Pancreas (tissue), 10 donors: ENCODE measurements at places on chromosomes 11 and 22.
A peak's percentile ranks its signal among the peaks of the same experiment; 100 is the strongest.

DNA sequence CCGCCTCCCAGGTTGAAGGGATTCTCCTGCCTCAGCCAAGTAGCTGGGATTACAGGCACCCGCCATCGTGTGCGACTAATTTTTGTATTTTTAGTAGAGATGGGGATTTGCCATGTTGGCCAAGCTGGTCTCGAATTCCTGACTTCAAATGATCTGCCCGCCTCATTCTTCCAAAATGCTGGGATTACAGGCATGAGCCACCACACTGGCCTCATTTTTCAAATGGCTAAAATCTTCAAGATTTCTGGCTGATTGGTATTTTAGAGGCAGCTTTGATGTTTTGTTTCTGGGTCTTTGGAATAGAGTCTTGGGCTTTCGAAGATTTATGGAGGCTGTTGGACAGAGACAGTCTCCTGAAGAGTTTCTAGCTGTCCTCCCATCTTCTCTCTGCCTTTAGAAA lies 5.8 kb upstream of the SLC3A2 start:
- no peaks in the 10 kb centered on the region for H3K27me3 ChIP-seq
- H3K27ac ChIP-seq = no peak overlapping the region
- no peak for DNase-seq
- peaks cover 14% of the 10 kb centered on the region for H3K4me1 ChIP-seq

- H3K4me3 ChIP-seq = no peak overlapping the region
- H3K36me3 ChIP-seq = no peaks in the 10 kb centered on the region
- no peaks in the 10 kb centered on the region for H3K27me3 ChIP-seq
- H3K4me1 ChIP-seq = no peaks in the 10 kb centered on the region
These were observed 3.6 kb downstream of the SHISAL1 start for GRCh38 chr22:44309137-44309536.

DNA sequence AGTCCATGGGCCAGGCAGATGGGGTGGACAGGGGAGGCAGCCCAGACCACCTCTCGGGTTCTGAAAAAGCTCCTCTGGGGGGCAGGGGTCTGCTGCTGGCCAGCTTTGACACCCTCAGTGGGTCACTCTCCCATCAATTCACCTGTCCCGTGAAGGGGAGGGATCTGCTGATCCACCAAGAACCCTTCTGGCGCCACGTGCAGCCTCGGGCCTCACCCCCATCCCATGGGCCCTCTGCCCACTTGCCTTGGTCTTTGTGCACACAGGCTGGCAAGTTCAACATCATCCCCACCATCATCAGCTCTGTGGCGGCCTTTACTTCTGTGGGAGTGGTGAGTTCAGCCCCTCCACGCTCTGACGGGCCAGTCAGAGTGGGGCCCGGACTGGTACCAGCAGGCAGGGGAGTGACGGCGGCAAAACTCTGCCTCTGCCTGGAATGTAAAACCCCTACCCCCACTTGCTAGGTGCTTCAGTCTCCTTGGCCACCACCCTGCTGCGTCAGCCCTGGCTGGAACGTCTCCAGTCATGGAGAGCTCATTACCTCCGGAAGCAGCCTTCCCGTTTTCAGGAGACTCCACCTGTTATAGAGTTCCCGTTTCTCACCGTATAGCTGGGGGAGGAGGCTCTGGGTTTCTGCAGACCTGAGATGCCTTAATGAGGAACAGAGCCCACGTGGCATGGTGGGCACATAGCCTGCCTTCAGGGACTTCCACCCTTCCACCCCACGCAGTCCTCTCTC lies 12.7 kb downstream of the PRG3 start:
- no peaks in the 10 kb centered on the region for H3K4me1 ChIP-seq
- H3K27ac ChIP-seq = no peak overlapping the region
- H3K36me3 ChIP-seq = no peaks in the 10 kb centered on the region
- no peaks in the 10 kb centered on the region for H3K27me3 ChIP-seq
- no peak overlapping the region for H3K4me3 ChIP-seq

- H3K4me3 ChIP-seq = no peak overlapping the region
- DNase-seq = no peak
- no peak overlapping the region for H3K27ac ChIP-seq
- H3K36me3 ChIP-seq = no peaks in the 10 kb centered on the region
These were observed 78.6 kb upstream of the APOA1 start for GRCh38 chr11:116916052-116916451.

GRCh38 chr11:73234471-73235181 lies 16.5 kb downstream of the P2RY2 start:
- H3K36me3 ChIP-seq = no peaks in the 10 kb centered on the region
- H3K27ac ChIP-seq = no peak overlapping the region
- no peak overlapping the region for H3K4me3 ChIP-seq
- no peak for DNase-seq
- H3K4me1 ChIP-seq = no peaks in the 10 kb centered on the region
- H3K27me3 ChIP-seq = no peaks in the 10 kb centered on the region

GRCh38 chr11:92845390-92845789 lies 124.1 kb upstream of the MTNR1B start:
- H3K27me3 ChIP-seq = no peaks in the 10 kb centered on the region
- no peak overlapping the region for H3K4me3 ChIP-seq
- H3K4me1 ChIP-seq = no peaks in the 10 kb centered on the region
- H3K27ac ChIP-seq = no peak overlapping the region
- no peaks in the 10 kb centered on the region for H3K36me3 ChIP-seq

DNA sequence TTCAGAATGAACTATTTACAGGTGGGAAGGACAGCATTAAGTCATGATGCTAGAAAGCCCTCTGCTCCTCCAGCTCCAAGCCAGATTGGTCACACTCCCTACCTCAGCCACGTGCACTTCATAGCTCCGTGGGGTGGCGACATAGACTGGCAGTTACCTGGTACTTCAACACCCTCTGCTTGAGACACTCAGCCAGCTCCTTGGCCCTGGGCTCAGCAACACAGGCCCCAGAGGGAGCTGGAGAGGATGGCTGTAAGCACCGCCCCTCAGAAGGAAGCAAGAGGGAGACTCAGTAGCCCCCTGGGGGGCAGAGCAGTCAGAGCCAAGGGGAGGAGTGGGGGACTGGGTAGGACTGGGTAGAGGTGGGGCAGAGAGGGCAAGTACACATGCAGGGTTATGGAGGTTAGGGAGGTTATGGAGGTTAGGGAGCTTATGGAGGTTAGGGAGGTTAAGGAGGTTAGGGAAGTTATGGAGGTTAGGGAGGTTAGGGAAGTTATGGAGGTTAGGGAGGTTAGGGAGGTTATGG lies 102.1 kb upstream of the BID start:
- no peaks in the 10 kb centered on the region for H3K36me3 ChIP-seq
- no peaks in the 10 kb centered on the region for H3K27me3 ChIP-seq
- H3K4me1 ChIP-seq = no peaks in the 10 kb centered on the region
- no peak overlapping the region for H3K4me3 ChIP-seq
- H3K27ac ChIP-seq = no peak overlapping the region
- DNase-seq = no peak

- no peaks in the 10 kb centered on the region for H3K36me3 ChIP-seq
- no peaks in the 10 kb centered on the region for H3K4me1 ChIP-seq
- no peak overlapping the region for H3K4me3 ChIP-seq
- H3K27ac ChIP-seq = no peak overlapping the region
- DNase-seq = no peak
These were observed 20.6 kb upstream of the TMEM45B start for GRCh38 chr11:129795089-129795488.

GRCh38 chr22:35349368-35349703 lies 31.6 kb upstream of the HMOX1 start:
- H3K27ac ChIP-seq = no peak overlapping the region
- no peaks in the 10 kb centered on the region for H3K27me3 ChIP-seq
- H3K36me3 ChIP-seq = no peaks in the 10 kb centered on the region
- no peak for DNase-seq

- no peaks in the 10 kb centered on the region for H3K4me1 ChIP-seq
- H3K4me3 ChIP-seq = no peak overlapping the region
- H3K36me3 ChIP-seq = no peaks in the 10 kb centered on the region
- DNase-seq = no peak
- H3K27ac ChIP-seq = no peak overlapping the region
These were observed 21.9 kb downstream of the TPBGL start for GRCh38 chr11:75262436-75262835.

GRCh38 chr22:21939461-21939913 lies 13.2 kb downstream of the PPM1F start:
- no peak overlapping the region for H3K27ac ChIP-seq
- H3K4me1 ChIP-seq = peaks cover 19% of the 10 kb centered on the region
- DNase-seq = no peak
- H3K4me3 ChIP-seq = no peak overlapping the region
- peaks cover 1% of the 10 kb centered on the region for H3K36me3 ChIP-seq
- no peaks in the 10 kb centered on the region for H3K27me3 ChIP-seq

DNA sequence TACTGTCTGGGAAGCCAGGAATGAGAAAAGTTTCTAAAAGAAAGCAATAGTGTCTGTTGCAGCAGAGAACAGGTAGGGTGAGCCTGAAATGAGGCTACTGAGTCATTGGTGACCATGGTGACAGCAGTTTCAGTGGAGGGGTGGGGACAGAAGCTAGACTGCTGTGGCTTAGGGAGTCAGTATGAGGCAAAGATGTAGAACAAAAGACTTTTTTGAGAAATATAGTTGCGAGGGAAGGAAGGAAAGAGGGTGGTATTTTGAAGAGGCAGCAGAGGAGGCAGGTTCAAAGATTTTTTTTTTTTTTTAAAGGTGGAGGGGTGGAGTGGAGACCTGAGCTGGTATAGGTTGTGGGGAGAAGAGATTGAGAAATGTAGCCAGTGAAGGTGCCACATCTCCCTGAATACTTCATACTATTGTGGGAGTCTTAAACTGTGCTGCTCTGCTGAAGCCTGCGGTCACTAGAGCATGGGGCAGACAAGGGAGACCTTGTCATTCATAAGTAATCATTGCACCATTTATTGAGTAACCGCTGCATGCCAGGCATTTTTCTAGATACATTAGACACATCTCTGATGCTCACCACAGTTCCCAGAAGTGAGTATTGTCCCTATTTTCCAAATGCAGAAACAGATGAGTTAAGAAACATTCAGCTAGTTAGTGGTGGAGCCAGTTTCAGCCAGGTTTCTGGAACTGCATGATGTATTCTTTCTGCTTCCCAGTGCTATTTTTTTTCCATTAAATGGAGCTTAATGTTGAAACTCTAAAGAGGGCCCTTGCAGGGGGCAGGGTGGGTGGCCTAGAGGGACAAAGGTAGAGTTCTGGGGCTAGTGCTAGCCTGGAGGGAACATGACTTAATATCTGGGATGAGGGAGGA lies 49.9 kb downstream of the STIM1 start:
- H3K27me3 ChIP-seq = no peaks in the 10 kb centered on the region
- no peak for DNase-seq
- peak overlapping the region; percentile 31 for H3K27ac ChIP-seq
- no peaks in the 10 kb centered on the region for H3K36me3 ChIP-seq

- no peak for DNase-seq
- H3K27me3 ChIP-seq = no peaks in the 10 kb centered on the region
- H3K36me3 ChIP-seq = no peaks in the 10 kb centered on the region
- no peak overlapping the region for H3K27ac ChIP-seq
These were observed 1.1 kb upstream of the RAC2 start for GRCh38 chr22:37244922-37245722.
